Anterior cingulate cortex (tissue), 58 donors: ENCODE measurements at places on chromosomes 3 and 15.

DNA sequence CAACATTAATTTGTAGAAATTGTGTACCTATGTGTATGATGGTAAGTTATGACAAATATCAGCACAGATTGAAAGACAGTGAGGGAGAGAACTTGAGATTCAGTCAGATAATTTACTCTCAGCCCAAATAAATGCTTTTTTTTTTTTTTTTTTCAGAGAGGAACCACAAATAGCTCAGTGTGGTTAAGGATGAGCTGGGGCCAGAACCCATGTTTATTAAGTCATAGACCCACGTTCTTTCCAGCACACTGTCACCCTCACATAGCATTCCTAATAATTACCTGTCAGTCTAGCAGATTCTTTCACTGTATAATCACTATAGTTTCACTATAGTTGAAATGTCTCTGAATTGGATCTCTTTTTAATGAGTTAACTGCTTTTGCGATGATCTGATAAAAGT, 246.1 kb downstream of the ZIC1 start:
- DNase-seq = no peak

DNA sequence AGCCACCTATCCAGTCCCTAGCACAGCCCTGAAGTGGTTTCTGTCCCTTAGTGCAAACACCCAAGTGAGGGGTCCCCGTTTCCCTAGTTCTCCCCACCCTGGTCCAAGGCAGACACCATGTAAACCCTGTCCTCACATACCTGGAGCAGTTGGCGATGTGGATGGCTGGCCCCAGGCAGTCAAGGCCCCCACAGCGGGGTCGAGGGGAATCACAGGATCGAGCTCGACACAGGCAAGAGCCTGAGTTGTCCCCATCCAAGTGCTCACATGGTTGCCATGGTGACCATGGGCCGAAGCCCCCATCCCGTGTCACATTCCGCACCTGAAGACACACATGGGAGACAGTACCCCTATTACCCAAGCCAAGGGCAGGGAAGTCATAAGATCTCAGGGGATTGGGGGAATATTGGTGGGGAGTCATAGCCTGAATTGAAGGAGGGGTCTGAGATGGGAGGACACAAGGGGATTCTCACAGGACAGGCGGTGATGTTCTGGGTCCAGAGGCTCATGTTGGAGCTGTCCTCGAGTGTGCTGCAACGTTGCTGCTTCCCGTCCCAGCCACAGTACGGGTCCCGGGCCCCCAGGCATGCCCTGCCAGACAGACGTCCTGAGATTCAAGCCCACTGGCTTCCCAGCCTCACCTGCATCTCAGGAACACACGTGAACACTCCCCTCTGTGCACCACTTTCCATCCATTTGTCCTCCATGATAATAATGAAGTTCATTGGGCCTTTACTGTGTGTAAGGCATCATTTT, 112.1 kb downstream of the SEMA5B start:
- no peak for DNase-seq

- DNase-seq = no peak
These were observed 483.2 kb upstream of the TBL1XR1 start for GRCh38 chr3:177680472-177680821.

- DNase-seq = no peak
These were observed 1187.1 kb upstream of the EPHA6 start for GRCh38 chr3:95627293-95627692.

DNA sequence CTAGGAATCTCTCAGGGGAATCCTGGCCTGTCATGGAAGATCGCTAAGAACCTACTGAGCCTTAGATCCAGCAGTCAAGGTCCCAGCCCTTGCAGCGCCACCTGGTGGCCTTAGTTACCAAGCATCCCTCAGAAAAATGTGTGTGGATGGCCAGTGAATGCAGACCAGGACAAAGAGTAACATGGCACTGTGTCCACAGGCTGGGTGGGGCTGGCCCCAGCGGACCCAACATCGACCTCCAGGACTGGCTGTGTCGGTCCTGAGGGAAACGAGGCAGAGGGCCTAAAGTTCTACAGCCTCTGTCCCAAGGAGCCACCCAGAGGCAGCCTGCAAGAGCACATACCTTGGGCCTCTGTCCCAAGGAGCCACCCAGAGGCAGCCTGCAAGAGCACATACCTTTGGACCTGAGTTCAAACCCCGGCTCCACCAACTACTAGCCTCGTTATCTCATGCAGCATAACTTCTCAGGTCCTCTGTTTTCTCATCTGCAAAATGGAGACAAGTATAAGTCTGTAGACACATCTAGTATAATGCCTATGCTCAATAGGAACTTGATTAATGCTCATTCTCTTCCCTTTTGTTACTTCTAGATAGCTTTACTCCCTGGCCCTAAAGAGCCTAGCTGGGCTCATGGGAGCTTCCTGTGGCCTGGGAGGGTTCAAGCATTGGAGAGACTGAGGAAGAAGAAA, 57.5 kb upstream of the HERC1 start:
- peak; percentile 39 for DNase-seq

GRCh38 chr15:72358121-72358520, 17.7 kb downstream of the HEXA start:
- no peak for DNase-seq

DNA sequence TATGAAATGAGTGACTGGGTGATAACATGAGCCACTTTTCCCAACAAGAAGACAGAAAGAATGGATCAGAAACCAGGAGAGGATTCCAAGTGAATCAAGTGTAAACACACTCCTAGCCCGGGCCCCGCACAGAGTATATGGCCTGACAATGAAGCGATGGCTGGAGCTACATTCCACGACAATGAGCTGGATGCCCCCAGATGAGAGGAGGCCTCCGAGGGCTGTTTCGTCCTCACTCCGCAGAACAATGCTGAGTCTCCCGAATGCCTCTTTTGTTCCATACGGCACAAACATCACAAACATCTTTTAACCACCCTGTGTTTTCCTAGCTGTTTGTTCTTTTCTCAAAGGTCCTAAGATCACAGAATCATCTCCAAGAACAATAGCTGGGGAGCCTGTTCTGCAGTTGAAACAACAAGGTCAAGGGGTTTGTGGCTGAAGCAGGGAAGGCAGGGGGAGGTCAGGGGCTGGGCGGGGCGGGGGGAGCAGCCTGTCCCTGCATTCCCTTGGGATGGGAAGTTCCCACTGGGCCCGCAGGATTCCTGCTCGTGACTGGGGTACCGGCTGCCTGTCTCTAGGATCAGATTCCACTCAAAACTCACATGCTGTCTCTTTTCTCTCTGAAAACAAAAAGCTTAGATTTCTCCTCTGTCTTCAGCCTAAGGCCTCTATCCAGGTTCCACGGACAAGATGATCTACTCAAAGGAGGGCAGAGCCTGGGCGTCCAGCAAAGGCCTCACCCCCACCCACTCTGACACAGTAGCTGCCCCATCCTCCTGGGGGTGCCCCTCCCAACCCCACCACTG, 151.3 kb downstream of the XXYLT1 start:
- no peak for DNase-seq

DNA sequence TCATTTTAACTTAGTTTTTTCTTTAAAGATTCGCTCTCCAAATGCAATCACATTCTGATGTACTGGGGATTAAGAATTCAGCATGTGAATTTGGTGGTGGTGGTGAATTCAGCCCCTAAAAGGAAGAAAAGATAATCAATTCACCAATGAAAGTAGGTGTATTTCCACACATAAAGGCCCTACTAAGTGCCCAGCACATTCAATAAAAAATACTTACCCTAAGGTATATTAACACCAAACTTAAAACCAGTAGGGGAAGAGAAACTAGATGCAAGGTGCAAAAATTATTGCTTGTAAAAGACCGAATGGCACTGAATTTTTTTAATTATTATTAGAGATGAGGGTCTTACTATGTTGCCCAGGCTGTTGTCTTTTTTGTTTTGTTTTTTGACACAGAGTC, 16.8 kb upstream of the SUCNR1 start:
- DNase-seq = no peak

GRCh38 chr15:71716990-71717389, 93.4 kb upstream of the NR2E3 start:
- DNase-seq = no peak

GRCh38 chr15:98952381-98952803, 55.2 kb downstream of the PGPEP1L start:
- DNase-seq = no peak

DNA sequence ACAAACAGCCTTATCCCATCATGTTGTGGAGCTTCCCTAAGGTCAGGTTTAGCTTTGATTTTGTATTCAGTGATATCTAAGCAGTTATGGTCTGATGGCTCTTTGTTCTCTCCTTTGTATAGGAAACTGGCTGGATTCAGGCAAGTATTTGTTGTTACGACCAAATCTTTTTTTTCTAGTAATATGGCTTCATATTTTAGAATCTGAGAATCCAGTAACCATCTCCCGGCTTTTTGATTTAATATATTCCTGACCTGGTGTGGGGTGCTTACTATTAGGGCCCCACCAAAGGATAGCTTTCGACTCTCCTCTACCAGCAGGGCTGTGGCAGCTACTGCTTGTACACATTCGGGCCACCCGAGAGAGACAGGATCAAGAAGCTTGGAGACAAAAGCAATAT, 23.0 kb downstream of the ARL8B start:
- DNase-seq = no peak

- DNase-seq = no peak
These were observed 41.8 kb upstream of the CCNL1 start for GRCh38 chr3:157201648-157202278.

DNA sequence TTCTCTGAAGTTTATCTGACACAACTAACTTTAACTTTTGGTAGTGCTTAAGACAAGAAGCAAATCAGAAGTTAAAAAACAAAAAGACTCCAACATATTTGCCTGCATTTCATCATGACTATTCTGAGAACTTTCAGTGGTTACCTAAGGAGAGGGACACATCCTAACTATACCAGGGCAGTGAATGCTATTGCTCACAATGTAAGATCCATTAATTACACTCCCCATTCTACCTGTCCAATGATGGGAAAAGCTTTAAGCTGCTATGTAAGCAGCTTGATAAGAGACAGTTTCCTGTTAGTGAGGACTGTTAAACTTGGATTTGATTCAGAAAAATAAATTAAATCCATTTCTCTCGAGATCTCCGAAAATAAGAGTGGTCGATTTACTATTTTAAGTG, 37.5 kb downstream of the SERPINI1 start:
- no peak for DNase-seq

- DNase-seq = no peak
These were observed 346.8 kb downstream of the CNTN3 start for GRCh38 chr3:74267588-74268184.

- DNase-seq = no peak
These were observed 365.8 kb upstream of the UMPS start for GRCh38 chr3:124364317-124365020.

GRCh38 chr3:54235998-54236397, 113.6 kb downstream of the CACNA2D3 start:
- no peak for DNase-seq

GRCh38 chr15:96329403-96329981, 1.0 kb upstream of the NR2F2 start:
- DNase-seq = no peak

DNA sequence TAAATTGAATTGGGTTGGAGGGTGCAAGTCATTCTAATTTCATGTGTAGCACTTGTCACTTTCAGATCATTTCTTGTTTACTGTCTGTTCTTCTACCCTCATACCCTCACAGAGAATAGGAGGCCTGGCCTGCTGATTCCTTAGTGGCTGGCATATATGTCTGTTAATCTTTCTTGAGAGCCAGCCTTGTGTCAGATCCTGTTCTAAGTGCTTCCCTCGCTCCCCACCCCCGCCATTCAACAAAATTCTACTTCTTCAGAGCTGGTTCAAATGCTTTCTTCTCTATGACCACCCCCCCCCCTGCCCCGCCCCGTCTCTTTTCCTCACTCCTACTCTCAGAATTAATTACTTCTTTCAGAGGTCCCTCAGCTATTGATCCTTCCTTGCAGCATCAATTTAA, 1.5 kb upstream of the U2SURP start:
- no peak for DNase-seq

GRCh38 chr15:87755226-87755625, 501.3 kb downstream of the NTRK3 start:
- DNase-seq = no peak

DNA sequence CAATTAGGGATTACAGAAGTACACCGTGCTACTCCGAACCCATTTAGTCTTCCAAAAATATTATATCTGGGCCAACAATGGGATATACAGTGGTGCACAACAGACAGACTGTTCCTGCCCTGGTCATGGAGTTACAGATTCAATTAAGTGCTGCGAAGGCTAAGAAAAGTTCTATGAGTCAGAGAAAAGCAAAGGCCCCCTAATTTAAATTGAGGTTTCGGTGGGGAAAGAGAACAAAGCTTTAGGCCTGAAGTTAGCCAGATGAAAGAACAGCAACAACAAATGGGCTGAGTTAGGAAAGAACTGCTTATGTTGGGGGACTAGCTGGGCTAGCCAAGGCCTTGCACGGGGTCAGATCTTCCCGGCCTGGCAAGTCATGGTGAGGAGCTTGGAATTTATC, 131.8 kb downstream of the MDFIC2 start:
- no peak for DNase-seq

DNA sequence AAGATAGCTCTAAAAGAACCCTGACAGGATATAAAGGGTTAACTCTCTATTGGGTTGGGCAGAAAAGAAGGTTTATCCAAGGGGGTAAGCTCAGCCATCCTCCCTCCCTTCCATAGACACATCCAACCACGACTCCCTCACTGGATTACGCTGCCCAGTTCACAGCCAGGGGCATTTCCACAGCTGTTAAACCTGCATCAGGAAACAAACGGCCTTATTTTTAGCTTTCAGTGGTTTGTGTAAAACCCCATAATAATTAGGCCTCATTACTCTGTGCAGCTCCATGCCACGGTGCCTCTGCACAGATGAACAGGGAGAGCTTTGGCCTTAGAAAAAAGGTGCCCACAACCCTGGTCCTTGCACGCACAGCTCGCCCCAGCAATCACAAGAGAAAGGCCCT, 110.6 kb downstream of the GABRB3 start:
- DNase-seq = no peak

- no peak for DNase-seq
These were observed 397.9 kb upstream of the GOLIM4 start for GRCh38 chr3:168493412-168494205.

- no peak for DNase-seq
These were observed 52.3 kb upstream of the BHLHE40 start for GRCh38 chr3:4926892-4927291.

GRCh38 chr15:31434588-31435260, 108.1 kb downstream of the KLF13 start:
- DNase-seq = no peak

DNA sequence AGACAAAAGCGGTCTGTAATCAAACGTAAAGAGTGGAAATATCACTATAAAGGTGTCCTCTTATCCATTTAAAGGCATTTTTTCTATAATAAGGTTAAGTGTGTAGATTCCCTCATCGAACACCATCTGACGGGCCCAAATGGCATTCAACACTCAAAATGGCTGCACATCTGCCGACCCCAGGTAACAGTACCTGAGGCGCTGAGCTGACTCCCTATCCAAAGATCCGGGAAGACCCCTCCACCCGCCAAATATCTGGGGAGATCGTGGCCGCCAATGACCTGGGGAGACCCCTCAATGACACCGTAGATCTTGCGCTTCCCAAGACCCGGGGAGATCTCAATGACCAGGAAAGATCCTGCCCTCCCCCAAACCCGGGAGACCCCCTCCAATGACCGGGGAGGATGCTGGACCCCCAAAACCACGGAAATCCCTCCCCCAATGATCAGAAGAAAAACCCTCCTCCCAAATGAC, 476 bp downstream of the IP6K2 start:
- no peak for DNase-seq

GRCh38 chr3:194587438-194587931, 45.7 kb downstream of the TMEM44 start:
- no peak for DNase-seq
